GM12891 (cell line): ENCODE measurements at places on chromosomes 4 and X.

DNA sequence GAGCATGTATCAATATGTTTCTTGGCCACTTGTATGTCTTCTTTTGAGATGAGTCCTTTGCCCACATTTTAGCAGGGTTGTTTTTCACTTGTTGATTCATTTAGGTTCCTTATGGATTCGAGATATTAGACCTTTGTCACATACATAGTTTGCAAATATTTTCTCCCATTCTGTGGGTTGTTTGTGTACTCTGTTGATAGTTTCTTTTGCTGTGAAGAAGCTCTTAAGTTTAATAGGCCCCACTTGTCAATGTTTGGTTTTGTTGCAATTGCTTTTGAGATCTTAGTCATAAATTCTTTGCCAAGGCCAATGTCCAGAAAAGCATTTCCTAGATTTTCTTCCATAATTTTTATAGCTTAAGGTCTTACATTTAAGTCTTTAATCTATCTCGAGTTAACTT is 280.7 kb upstream of the GALNT7 start:
- no peak for DNase-seq

- DNase-seq = no peak
These were observed 81.7 kb downstream of the PCDH19 start for GRCh38 chrX:100328351-100328750.

DNA sequence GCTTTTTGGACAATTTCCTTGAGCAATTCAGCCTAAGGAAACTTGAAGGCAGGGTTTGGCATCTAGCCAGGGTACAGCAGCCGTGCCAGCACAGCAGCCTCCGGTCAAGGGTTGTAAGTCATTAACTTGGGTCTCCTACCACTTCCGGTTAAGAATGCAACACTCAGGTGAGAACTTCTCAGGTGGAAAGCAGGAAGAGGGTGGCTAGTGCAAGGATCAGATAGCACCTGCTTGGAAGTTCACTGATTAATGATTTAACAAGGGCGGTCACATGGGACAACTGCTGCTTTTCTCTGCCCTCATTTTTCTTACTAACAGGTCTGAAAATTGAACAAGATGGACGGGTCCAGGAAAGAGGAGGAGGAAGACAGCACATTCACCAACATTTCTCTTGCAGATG is 30.1 kb upstream of the SCOC start:
- DNase-seq = no peak

GRCh38 chrX:45524805-45525204 is 324.1 kb upstream of the DIPK2B start:
- DNase-seq = no peak

- DNase-seq = no peak
These were observed 2.3 kb upstream of the FOXP3 start for GRCh38 chrX:49266523-49267445.

DNA sequence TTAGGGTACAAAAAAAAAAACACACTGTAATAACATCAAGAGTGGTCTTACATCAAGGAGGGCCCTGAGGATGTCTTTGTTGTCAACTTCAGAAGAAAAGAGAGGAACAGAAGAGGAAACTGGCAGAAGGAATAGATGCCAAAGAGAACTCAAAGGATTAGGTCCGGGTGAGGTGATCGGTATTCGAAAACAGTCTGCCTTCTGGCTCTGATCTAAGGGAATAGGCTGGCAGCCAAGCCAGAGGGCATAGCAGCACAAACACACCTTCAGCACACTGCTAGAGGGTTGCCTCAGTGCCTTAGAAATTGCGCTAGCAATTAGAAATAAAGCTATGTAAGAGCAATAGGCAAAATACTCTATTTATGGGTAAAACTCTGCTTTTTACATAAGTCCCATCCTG is 91.4 kb upstream of the TTC29 start:
- no peak for DNase-seq

GRCh38 chr4:105944540-105944939 is 49.3 kb downstream of the NPNT start:
- DNase-seq = no peak

DNA sequence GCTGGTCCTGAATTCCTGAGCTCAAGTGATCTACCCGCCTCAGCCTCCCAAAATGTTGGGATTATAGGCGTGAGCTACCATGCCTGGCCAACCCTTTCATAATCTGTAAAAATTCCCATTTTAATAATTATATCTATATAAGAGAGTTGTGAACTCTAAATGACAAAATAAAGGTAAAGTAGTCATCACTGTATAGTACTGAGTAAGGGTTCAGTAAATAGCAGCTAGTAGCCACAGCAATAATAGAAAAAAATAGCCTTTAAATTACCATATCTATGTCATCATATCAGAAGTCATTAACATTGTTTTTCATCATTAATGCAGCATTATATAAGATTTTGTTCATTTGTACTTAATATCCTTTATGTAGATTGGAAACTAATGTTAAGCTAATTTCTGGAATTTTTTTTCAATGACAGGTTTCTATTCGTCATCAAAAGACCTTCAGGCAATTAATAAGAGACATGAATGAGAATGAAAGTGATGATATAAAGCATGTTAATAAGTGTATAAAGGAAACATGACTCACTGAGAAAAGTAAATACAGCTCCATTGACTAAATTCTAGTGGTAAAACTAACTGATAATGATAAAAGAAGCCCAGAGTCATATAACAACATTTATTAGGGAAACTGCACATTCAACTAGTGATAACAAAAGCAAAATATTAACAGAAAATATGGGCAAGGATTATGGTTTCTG is 85.9 kb upstream of the UGT8 start:
- DNase-seq = no peak

GRCh38 chrX:136021160-136021559 is 35.9 kb downstream of the SLC9A6 start:
- DNase-seq = no peak

DNA sequence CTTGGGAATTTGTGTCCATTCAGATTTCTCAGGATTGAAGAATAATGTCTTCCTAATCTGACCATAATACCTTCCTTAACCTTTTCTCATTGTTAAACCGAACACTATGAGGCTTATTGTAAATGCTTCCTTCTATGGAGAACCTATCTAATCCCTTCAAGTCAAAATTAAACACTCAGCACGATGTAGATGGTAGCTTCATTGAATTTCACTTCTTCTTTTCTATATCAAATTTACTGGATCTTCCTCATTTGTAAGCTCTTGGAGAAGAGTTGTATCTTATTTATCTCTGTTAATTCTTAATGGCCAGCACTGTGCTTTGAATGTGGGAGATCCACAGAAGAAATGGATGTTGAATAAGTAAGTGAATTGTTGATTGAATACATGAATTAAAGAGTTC is 109.0 kb upstream of the RAPGEF2 start:
- DNase-seq = no peak

DNA sequence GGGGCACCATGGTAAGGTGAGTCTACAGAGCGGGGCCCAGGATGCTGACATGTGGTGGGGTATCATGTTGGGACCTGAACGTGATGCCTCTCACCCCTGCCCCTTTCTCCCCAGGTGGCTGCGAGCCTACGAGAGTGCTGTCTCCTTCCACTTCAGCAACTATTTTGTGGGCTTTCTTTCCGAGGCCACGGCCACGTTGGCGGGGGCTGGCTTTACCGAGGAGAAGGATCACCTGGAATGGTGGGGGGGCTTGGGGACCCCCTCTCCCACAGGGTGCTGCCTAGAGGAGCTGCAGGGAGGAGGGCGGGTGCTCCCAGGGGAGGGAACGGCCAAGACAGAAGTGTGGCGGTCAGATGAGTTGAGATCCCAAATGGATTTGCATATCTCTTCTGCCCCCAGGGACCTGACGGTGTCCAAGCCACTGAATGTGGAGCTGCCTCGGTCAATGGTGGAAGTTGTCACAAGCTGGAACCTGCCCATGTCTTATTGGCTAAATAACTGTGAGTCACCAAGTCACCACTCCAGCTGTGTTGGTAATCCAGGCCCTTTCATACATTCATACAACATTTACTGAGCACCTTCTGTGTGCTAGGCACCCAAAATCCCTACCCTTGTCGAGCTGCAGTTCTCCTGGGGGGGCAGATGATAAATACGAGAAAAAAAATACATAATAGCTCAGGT is 5.5 kb downstream of the PORCN start:
- no peak for DNase-seq

- DNase-seq = no peak
These were observed 16.5 kb upstream of the MID1 start for GRCh38 chrX:10636851-10637250.

GRCh38 chr4:51909236-51909703 is 66.3 kb downstream of the DCUN1D4 start:
- DNase-seq = no peak

- DNase-seq = no peak
These were observed 3.9 kb downstream of the FABP2 start for GRCh38 chr4:119317990-119318389.

DNA sequence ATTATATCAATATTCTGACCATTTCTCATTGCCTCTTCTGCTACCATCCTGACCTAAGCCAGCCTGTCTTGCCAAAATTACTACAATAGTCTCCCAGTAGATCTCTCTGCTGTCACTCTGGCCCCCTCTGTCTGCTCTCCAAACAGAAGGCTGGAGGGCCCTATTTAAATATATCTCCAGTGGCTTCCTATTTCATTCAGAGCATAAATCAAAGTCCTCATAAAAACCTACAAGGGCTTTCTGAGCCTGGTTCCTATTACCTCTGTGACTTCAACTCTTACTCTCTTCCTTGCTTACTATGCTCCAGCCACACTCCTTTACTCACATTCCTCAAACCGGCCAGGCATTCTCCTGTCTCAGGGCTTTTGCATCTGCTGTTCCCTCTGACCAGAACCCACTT is 19.0 kb downstream of the IGSF1 start:
- no peak for DNase-seq

- no peak for DNase-seq
These were observed 59.2 kb downstream of the CPZ start for GRCh38 chr4:8651661-8652180.

- DNase-seq = no peak
These were observed 21.0 kb upstream of the TMSB15B start for GRCh38 chrX:103941201-103941975.

- no peak for DNase-seq
These were observed 664.3 kb downstream of the RPA4 start for GRCh38 chrX:97547877-97548578.

DNA sequence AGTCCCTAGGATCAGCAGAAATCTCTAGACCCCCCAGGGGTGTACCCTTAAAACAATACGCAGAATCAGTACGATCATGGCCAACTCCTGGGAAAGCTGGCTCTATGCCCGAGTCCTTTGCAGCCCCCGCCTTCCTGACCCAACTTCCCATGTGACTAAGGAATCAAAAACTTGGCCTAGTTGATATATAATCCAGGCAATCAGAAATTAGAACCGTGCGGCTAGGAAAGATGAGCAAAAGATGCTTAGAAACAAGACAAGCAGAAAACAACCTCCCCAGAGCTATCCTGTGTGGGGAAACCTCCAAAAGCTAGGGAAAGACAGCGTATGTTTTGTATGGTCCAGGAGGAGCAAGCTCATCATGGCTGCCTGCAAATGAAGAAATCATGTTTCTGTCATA is 110.0 kb downstream of the PPARGC1A start:
- DNase-seq = no peak

DNA sequence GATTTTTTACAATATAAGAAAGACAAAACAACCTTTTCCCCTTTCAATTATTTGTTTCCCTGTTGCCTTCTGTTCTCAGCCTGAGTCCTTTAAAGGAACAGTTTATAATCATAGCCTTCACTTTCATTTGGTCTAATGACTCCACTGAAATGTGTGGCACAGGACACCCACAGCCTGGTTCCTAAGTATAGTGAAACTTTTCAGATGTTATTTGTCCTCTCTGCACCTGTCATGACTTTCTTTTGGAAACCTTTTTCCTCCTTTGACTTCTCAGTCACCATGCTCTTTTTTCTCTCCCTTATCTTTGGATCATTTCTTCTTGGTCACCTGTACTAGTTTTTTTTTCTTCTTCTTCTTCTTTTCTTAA is 237.8 kb upstream of the ANXA3 start:
- DNase-seq = no peak

DNA sequence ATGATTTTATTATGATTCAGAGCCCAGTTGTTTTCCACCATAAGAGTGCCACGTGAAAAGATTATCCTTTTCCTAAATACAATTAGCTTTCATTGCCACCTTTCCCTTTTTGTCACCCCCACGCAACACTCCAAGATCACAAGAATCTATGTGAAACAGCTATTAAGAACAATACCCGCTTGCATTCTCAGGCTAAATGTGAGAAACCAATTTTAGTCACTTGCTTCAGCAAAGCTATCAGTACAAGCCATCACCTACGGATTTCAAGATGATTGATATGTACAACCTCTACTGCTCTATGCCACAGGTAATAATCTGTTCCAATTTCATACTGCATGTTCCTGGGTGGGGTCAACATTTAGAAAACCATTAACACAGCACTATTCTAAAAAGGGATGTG is 2.5 kb downstream of the ATP11C start:
- no peak for DNase-seq

DNA sequence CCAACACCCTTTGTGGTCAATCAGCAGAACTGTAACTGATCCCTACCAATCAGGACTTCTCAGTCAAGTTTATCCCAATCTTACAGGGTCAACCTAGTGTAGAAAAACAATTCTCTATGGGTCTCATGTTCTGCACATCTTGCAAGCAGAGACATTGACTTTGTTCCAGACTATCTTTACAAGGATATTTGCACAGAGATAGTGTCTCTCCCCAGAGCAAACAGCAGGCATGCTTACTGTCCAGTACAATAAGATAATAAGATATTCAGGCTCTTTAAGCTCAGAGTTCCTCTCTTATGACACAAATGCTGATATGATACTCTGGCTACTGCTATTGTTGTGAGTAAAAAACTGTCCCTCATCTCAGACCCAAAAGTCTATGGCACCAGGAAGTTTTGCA is 53.2 kb downstream of the ACSL4 start:
- no peak for DNase-seq

DNA sequence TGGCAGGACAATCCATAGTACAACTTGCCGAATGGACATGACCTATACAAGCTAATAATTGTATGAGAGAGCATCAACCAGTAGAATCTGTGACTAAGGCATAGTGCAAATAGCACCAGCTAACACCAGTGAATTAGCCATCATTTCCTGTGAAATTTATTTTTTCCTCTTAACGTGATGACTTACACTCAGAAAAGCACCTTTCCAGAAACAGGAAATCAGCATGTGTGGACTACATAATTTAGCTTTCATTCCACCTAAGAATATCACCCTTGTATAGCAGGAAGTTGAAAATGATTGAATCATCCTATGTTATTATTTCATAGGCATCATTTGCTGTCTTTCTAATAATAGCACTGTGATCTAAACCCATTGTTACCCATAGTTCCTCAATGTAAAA is 1393.4 kb upstream of the PCDH7 start:
- no peak for DNase-seq

DNA sequence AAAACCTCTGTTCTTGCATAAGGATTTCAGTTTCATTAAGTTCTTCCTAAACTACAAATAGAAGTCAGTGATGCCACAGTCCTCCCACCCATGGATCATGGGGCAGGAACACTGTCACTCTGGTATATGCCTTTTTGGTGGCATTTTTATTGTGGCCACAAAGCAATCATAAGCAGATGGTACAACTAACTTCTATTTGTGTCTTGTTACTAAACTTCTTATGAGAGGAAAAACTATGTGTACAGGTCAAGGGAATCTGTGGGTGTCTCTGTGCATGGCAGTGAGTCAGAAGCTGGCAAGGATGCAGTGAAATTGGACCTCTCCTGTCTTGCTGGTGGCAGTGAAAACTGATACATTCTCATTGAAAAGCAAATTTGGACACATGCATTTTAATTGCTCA is 245.0 kb upstream of the GPC4 start:
- no peak for DNase-seq

- DNase-seq = no peak
These were observed 12.1 kb downstream of the TIGD2 start for GRCh38 chr4:89123451-89123851.
